ENCODE measurements at places on chromosomes 3 and 15. TPM values are rescaled to one million over a fixed set of nuclear protein-coding genes. Genes with fewer than 3 reads are reported as not detected.

The ROBO2 gene
- total RNA-seq = not detected

The RTP1 gene
- total RNA-seq = not detected

- no peak overlapping the region for H3K27ac ChIP-seq
- H3K4me1 ChIP-seq = no peaks in the 10 kb centered on the region
- DNase-seq = no peak
Measured at GRCh38 chr15:57665939-57666338, 40.6 kb upstream of the POLR2M start.

The SLC9C1 gene
- not detected for total RNA-seq

DNA sequence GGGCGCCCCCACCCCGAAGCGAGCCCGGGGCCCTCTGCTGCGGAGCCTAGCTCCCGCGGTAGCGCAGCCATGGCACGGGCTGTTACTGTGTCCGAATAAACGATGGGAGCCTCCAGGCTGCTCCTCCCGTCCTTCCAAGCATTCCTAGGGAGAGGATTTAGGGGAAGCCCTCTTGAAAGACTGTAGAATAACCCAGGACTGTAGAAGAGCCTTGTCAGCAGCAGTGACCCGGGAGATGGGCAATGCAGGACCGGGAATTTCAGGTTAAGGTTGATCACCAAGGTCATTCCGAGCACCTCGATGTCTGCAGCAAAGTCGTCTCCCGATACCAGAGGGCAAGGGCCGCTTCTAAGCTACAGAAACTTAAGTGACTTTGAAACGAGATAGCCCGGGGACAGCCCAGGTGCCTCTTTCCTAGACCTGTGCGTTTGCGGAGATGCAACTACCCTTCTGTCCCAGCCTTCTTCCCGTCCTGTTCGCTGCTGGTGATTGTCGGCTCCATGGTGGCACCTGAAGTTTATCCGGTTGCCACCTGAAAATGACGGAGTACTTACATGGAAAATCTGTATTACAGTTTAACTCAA, 753 bp upstream of the MYO5A start:
- H3K4me3 ChIP-seq = peak overlapping the region; percentile 65
- peaks cover 11% of the 10 kb centered on the region for H3K27me3 ChIP-seq
- peaks cover 2% of the 10 kb centered on the region for H3K36me3 ChIP-seq

GRCh38 chr3:56954125-56954524, 106.3 kb upstream of the SPATA12 start:
- DNase-seq = no peak
- H3K4me1 ChIP-seq = no peaks in the 10 kb centered on the region
- H3K27me3 ChIP-seq = no peaks in the 10 kb centered on the region
- no peaks in the 10 kb centered on the region for H3K36me3 ChIP-seq
- H3K27ac ChIP-seq = no peak overlapping the region

The GFM1 gene
- total RNA-seq = 40.7 TPM

DNA sequence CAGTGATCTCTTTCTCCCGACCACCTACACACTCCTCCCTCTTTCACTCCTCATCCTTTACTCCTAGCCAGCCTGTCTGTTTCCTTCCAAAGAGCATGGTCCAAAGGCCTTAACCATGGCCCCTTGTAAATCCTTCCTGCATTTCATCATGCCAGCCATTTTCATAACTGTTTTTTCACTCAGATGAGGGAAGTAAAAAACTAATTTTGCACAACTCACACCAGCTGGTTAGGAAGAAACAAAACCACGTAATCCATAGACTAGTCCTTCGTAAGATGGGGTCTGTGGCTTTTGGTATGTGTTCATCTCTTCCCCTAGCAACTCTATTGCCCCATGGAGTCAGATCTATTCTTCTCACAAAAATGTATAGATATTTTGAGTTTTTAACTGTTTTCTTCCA, 187.8 kb downstream of the SHOX2 start:
- no peaks in the 10 kb centered on the region for H3K27me3 ChIP-seq
- H3K4me3 ChIP-seq = no peak overlapping the region
- no peaks in the 10 kb centered on the region for H3K4me1 ChIP-seq
- DNase-seq = no peak
- no peaks in the 10 kb centered on the region for H3K36me3 ChIP-seq

- no peaks in the 10 kb centered on the region for H3K4me1 ChIP-seq
- no peak overlapping the region for H3K27ac ChIP-seq
- H3K36me3 ChIP-seq = peaks cover 3% of the 10 kb centered on the region
- no peak overlapping the region for H3K4me3 ChIP-seq
- no peaks in the 10 kb centered on the region for H3K27me3 ChIP-seq
- DNase-seq = no peak
Measured at GRCh38 chr3:39134305-39134704, 19.1 kb downstream of the CSRNP1 start.

DNA sequence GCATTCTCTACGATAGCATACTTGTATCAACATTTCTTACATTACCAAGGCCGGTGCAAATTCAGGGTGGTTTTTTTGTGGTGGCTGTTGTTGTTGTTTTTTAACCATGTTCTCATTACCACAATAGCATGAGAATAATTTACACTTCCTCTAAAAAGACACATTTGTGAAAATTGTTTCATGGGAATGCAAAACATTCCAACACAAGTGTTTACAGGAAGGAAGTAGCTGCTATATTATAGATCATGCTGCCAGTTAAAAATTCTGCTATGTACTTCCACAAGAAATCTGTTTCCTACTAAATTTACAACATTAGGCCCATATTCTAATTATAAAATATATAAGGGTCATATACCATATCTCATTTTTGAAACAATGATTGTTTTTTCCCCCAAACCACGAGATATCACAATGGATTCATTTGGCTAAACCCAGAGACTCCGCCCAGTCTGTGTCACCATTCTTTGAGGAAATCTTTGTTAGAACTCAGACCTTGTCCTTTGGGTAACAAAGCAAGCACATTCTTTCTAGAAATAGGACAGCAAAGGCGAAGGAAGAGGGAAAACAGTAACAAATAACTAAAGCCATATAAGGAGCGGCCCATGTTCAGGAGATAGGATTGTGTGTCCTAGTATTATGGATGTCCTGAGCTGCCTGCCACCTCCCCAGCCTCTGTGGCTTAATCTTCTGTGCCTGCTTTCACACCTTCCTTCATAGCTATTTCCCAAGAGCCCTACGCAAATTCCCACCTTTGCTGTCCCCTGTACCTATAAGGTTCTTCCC, 60.1 kb downstream of the UACA start:
- DNase-seq = no peak
- H3K27me3 ChIP-seq = peaks cover 45% of the 10 kb centered on the region
- H3K27ac ChIP-seq = no peak overlapping the region
- H3K36me3 ChIP-seq = no peaks in the 10 kb centered on the region
- H3K4me3 ChIP-seq = no peak overlapping the region
- H3K4me1 ChIP-seq = no peaks in the 10 kb centered on the region

- peaks cover 26% of the 10 kb centered on the region for H3K36me3 ChIP-seq
- peak within 1 kb of the TSS; percentile 50 for H3K27ac ChIP-seq
- DNase-seq = no peak
- peaks cover 40% of the 10 kb centered on the region for H3K27me3 ChIP-seq
- H3K4me1 ChIP-seq = peaks cover 9% of the 10 kb centered on the region
- H3K4me3 ChIP-seq = no peak within 1 kb of the TSS
Measured at GRCh38 chr3:9703736-9704346, at the start of gene CPNE9. TSS of gene CPNE9 (plus strand) at chr3:9703833. CDS start at chr3:9703997, 164 bp downstream.

GRCh38 chr15:74127954-74128784, 2.2 kb upstream of the ISLR2 start:
- H3K4me1 ChIP-seq = peaks cover 26% of the 10 kb centered on the region
- no peak overlapping the region for H3K4me3 ChIP-seq
- peaks cover 2% of the 10 kb centered on the region for H3K36me3 ChIP-seq
- peak overlapping the region; percentile 64 for H3K27ac ChIP-seq

- H3K27me3 ChIP-seq = no peaks in the 10 kb centered on the region
- no peaks in the 10 kb centered on the region for H3K4me1 ChIP-seq
- H3K36me3 ChIP-seq = no peaks in the 10 kb centered on the region
Measured at GRCh38 chr15:97597801-97598200, 362.7 kb upstream of the ARRDC4 start.

DNA sequence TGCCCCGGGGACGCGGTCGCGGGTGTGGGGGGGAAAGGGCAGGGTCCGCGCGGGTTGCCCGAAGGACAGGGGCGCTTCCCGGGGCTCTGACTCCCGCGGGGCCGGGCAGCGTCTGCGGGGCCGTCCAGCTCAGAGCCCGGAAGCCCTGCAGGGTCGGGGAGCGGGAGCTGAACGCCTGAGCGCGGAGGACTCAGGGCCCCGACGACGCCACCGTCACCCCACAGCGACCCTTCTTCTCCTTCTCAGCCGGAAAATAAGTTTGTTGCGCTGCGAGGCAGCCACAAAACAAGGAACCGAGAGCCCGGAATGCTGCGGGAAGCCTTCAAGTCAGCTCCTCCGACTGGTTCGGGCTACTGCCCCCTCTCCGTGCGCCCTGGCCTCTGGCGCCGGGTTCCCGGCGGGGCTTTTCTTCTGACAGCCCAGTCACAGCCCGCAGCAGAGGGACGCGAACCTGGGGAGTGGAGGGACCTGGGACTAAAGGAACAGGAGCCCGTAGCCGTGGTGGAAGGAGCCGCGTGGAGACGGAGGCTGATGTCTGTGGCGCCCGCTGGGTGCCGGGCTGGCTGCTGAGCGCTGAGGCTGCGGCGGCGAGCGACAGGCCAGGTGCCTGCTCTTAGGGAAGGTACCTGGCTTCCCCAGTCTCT, 484 bp downstream of the CNTN4 start:
- no peak overlapping the region for H3K27ac ChIP-seq
- no peak for DNase-seq
- H3K4me3 ChIP-seq = no peak overlapping the region
- H3K36me3 ChIP-seq = no peaks in the 10 kb centered on the region
- H3K4me1 ChIP-seq = peaks cover 4% of the 10 kb centered on the region
- peaks cover 43% of the 10 kb centered on the region for H3K27me3 ChIP-seq

DNA sequence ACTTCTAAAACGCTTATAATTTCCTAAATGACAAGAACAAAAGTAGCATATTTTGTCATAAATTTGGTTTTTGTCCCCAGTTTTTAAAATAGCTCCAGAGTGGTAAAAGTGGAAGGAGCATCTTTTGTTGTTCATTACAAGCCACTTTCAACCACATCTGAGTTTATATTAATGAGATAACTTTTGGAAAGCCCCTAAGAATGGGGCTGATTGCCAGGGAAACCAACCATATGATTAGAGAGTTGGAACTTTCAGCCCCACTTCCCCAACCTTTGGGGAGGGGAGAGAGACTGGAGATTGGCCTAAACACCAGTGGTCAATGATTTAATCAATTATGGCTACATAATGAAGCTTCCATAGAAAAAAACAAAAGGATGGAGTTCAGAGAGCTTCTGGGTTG, 57.4 kb downstream of the CPA3 start:
- H3K4me3 ChIP-seq = no peak overlapping the region
- H3K27me3 ChIP-seq = peaks cover 10% of the 10 kb centered on the region
- H3K36me3 ChIP-seq = no peaks in the 10 kb centered on the region

The ATG7 gene
- total RNA-seq = 34.2 TPM

- no peak for DNase-seq
- no peak overlapping the region for H3K27ac ChIP-seq
- no peaks in the 10 kb centered on the region for H3K36me3 ChIP-seq
- no peak overlapping the region for H3K4me3 ChIP-seq
Measured at GRCh38 chr3:171825222-171825828, 15.0 kb upstream of the PLD1 start.

DNA sequence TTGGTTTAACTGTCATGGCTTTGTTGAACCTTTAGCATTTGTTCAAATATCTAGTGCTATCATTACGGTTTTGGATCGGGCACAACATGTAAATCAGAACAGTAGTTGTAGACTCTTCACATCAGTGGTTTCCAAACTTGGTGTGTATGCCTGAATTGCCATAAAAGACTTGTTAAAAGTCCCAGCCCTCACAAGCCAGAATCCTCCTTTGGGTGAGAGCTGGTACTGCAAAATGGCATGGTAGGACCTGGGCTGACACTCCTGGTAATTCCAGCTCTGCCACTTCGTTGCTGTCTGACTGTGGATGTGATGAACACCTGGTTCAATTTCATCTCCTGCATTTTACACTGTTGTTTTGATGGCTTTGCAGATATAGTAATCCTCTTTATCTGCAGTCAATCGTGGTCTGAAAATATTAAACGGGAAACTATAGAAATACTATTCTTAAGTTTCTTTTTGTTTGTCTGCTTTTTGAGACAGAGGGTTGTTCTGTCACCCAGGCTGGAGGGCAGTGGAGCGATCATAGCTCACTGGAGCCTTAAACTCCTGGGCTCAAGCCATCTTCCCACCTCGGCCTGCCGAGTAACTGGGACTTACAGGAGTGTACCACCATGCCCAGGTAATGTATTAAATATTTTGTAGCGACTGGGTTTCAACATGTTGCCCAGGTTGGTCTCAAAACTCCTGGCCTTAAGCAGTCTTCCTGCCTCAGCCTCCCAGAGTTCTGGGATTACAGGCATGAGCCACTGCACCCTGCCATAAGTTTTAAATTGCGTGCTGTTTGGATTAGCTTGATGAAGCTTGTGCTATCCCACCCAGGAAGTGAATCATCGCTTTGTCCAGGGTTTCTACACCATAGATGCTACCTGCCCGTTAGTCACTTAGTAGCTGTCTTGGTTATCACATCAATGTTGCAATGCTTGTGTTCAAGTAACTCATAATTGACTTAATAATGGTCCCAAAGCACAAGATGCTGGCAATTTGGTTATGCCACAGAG, 61.6 kb downstream of the RAB7A start:
- peaks cover 10% of the 10 kb centered on the region for H3K36me3 ChIP-seq
- no peaks in the 10 kb centered on the region for H3K27me3 ChIP-seq
- peak; percentile 42 for DNase-seq
- peaks cover 87% of the 10 kb centered on the region for H3K4me1 ChIP-seq

The FGD5 gene
- total RNA-seq = 0.17 TPM

The HRG gene
- total RNA-seq = not detected

DNA sequence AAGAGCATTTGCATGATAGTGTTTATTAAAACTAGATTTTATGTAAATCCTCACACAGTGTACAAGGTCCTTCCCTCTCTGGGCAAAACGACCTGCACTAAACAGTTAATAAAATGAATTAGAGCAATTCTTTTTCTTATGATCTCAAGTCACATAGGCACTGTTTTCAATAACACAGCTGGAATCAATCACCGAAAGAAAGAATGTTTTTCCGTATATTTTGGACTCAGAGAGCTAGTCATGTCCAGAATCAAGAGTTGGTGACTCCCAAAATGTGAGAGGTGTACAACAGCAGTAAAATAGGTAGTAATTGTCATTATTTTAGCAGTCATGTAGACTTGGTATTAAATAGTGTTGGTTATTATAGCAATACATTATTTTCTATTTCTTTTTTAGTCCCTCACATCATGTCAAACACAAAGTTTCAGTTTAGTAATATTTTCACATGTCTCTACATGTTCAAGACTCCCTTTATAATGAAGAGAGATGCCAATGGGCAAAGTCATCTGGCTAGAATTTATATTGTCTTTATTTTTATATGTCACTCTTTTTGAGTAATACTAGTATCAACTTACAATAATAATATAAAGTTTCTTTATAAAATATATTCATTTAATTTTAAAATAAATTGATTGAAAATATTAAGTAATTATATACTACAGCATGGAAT, 448.6 kb upstream of the CDIN1 start:
- no peak overlapping the region for H3K27ac ChIP-seq
- no peak overlapping the region for H3K4me3 ChIP-seq
- no peaks in the 10 kb centered on the region for H3K27me3 ChIP-seq
- H3K36me3 ChIP-seq = no peaks in the 10 kb centered on the region

The TIMMDC1 gene
- 72.7 TPM for total RNA-seq

- no peaks in the 10 kb centered on the region for H3K27me3 ChIP-seq
- H3K27ac ChIP-seq = no peak overlapping the region
- H3K4me3 ChIP-seq = no peak overlapping the region
- DNase-seq = no peak
- no peaks in the 10 kb centered on the region for H3K36me3 ChIP-seq
- peaks cover 2% of the 10 kb centered on the region for H3K4me1 ChIP-seq
Measured at GRCh38 chr3:129560269-129560787, 17.4 kb downstream of the H1-8 start.
